ENCODE measurements at places on chromosomes 16 and 17. TPM values are rescaled to one million over a fixed set of nuclear protein-coding genes. Genes with fewer than 3 reads are reported as not detected.

OR1F1 gene
- total RNA-seq: not detected

DNA sequence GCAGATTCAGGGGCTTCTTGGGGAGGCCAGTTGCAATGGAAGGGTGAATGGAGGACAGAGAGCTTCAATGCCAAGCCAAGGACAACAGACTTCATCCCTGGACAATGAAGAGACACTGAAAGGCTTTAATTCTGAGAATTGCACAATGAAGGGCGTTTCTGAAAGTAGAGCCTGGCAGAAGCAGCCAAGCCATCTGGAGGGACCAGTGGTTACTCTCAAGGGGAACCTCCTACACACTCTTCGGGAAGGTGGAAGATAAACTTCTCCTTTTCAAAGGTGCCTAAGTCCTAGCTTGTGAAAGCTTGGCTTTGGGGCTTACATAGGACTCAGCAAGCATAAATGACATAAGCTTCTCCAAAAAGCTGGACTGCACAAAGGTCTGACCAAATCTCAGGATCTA lies 6.2 kb upstream of the CES1 start:
- DNase-seq: no peak

DNA sequence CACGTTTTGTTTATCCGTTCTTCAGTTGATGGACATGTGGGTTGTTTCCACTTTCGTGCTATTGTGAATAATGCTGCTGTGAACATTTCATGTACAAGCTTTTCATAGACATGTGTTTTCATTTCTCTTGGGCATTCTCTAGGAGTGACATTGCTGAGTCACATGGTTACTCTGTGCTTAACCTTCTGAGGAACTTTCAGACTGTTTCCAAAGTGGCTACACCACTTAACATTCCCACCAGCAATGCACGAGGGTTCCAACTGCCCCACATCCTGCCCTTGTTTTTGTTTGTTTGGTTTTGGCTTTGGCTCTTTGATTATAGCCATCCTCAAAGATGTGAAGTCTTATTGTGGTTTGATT lies 14.2 kb upstream of the PEMT start:
- no peak for DNase-seq

- DNase-seq: no peak
Observed at GRCh38 chr17:57849163-57849873, 526 bp downstream of the MRPS23 start.

- DNase-seq: no peak
Observed at GRCh38 chr16:74107795-74108610, 188.6 kb upstream of the PSMD7 start.

- DNase-seq: peak; percentile 95
Observed at GRCh38 chr16:3264137-3265036, 8.0 kb upstream of the MEFV start.

DNA sequence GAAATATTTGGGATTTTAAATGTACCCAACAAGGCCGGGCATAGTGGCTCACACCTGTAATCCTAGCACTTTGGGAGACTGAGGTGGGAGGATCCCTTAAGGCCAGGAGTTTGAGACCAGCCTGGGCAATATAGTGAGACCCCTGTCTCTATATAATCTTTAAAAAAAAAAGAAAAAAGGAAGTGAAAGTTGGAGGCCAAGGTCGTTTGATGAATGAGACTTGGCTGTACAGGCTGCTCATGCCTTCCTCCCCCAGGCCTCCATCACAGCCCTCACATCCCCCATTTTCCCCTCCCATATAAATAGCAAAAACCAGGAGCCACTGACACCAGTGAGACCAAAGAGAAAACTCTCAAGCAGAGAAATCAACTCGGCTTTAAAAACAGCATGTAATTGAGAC lies 3.3 kb upstream of the CA7 start:
- DNase-seq: no peak

- no peak for DNase-seq
Observed at GRCh38 chr16:74651841-74652240, 14.8 kb downstream of the RFWD3 start.

Data from activated T-helper 1 cell treated with anti-CD3 and anti-CD28 coated beads, Interleukin-12 subunit alpha, Interleukin-12 subunit beta, Interleukin-2, Interleukin-4 antibody, amounts not matched to agents 30 ng/mL and 10 ng/mL and 1 ng/mL, durations not matched to agents 14 hours and 24 hours and 36 hours (primary cell).